ENCODE measurements at places on chromosomes 2 and 18.

GRCh38 chr2:174597345-174598047, at the start of gene WIPF1:
TSS of gene WIPF1 (minus strand) at chr2:174597804. CDS start at chr2:174585573, 12,231 bp downstream.
- DNase-seq, result peak; percentile 13

GRCh38 chr2:156038021-156038420, 294.5 kb downstream of the NR4A2 start:
- DNase-seq, result no peak

DNA sequence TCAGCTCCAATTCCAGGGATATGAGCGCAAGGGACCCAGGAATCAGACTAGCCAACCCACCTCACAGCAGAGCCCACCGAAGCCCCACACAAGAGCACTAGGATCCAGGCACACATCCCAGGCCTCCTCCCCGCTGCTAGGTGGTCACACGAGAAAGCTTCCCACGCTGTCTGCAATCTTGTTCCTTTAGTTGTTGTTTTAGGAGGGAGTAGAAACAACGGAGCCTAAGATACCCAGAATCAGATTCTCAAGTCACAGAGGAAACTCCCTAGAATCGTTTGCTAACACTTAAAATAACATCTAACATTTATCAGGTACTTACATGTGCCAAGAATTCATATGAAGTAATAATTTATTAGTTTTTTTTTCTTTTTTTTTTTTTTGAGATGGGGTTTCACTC, 9.7 kb upstream of the ATL2 start:
- no peak for DNase-seq

DNA sequence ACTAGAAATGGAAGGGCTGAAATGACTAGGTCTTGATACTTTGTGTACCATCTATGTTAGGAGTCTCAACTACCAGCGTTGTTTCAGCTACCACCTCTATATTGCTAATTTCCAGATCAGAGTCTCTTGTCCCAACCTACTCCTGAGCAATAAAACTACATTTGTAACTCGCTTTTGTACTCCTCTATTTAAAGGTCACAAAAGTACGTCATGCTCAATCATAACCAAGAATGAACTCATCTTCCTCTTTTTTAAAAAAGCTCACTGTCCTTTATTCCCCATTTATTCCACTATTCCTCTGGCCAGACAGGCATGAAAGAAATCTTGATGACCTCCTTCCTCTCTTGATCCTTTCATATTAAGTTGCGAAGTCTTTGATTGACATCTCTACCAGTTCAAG, 11.2 kb upstream of the MATN3 start:
- DNase-seq, result no peak

- no peak for DNase-seq
Measured at GRCh38 chr2:238820916-238821315, 27.0 kb upstream of the TWIST2 start.

GRCh38 chr2:157509744-157510143, 65.9 kb upstream of the CYTIP start:
- peak; percentile 4 for DNase-seq

DNA sequence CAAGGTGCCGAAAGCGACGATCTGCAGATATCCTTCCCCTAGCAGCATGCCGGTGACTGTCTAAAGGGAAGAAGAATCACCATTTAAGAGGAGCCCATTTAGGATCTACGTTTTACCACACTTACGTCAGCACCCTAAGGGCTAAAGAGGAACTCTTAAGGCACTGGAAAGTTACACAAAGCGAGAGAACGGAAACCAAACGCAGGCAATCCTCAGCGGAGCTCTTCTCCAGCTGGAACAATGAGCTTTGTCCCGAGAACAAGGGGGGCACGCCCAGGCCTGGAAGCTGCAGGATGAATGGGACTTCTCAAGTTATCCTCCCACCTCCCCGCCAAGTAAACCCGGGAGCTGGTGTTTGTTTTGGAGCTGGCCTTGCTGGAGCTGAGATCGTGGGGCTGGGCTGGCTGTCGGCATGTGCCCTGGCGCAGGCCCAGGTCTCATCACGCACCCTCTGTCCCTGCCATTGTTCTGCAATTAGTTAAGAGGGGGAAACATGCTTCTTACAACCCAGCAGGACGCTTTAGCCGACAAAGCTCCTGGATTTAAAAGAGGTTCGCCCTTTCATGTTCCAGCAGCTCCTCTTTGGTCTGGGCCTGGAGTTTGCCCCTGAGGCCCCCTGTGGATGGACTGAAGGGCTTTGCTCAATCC, 36.4 kb downstream of the PXDN start:
- DNase-seq, result no peak

GRCh38 chr18:923144-923866, 18.6 kb downstream of the ADCYAP1 start:
- no peak for DNase-seq

- no peak for DNase-seq
Measured at GRCh38 chr2:188928643-188929042, 45.5 kb upstream of the COL3A1 start.

GRCh38 chr2:11610624-11611242, 59.3 kb downstream of the NTSR2 start:
- no peak for DNase-seq

DNA sequence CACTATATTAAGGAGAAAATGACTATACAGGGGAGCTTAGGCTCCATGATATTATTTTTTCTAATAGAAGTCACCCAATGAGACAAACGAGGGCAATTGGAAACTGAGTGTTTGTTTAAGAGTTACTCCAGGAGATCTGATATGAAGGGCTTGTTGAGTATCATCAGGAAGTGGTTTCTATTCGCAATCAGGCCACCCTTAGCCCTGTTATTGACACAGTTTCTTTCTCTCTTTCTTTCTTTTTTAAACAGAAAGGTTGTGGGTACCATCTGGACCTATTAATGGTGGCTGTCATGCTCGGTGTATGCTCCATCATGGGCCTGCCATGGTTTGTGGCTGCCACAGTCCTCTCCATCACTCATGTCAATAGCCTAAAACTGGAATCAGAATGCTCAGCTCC, 117.3 kb downstream of the DPP4 start:
- DNase-seq, result no peak

DNA sequence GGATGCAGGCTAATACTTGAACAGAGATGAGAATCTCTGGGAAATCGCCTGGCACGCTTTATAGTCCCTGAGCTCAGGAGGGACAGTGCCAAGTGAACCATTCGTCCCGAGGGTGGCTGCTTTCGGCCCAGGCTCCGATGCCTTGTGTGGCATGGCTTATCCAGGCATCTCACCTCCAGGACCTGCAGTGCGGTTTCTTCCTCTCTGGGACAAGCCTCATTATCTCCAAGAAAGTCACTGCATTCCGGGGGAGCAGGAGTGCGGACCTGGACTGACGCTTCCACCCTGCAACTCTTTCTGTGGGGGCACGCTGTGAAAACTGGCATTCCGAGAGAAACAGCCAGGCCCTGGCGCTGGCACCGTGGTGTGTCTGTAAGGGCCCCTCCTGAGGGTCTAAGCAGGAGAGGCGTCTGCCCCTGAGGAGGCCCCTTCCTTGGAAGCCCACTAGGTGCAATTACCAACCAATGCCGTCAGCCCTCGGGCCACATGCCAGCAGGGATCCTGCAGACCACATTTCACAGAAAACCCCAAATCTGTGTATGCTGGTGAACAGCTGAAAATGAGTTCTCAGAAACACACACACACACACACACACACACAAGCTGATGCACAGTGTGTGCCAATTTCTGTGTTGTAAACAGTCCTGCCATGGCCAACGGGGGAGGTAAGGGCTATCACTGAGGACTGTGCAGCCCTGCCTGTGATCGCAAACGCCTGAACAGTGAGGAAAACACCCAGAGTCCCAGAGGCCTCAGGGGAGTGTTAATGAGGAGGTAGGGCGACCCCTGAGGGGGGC, 351.9 kb upstream of the SALL3 start:
- DNase-seq, result no peak

GRCh38 chr18:60022671-60023276, 123.0 kb downstream of the PMAIP1 start:
- no peak for DNase-seq

- DNase-seq, result no peak
Measured at GRCh38 chr2:71928734-71929481, 218.8 kb downstream of the CYP26B1 start.

DNA sequence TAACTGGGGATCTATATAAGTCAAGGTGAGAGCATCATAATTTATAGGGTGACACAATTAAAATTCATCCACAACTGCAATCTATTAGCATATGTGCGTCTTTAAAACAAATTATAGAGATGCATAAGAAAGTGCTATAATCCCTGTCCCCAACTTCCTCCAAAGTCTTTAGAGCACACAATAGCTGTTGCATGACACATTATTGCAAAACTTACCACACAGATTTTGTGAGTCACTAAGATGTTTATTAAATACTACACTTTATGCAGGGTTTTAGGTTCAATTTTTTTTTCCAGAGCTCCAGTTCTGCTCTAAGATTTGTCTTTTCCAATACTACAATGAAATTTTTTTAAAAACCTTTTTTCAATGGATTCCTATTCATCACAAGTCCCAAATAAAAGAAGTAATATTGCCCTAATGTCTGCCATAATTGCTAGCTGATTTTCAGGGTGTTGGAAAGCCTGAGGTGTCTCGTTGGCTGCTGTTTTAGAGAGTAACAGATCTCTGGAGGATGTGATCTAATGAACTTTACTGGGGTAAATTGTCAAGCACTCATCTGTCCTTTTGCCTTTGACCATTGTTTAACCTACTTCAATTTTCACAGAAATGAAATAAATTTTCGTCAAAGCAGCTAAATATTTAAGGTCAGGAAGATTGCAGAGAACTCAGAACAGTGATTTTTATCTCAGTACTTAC, 250.5 kb upstream of the NETO1 start:
- no peak for DNase-seq

DNA sequence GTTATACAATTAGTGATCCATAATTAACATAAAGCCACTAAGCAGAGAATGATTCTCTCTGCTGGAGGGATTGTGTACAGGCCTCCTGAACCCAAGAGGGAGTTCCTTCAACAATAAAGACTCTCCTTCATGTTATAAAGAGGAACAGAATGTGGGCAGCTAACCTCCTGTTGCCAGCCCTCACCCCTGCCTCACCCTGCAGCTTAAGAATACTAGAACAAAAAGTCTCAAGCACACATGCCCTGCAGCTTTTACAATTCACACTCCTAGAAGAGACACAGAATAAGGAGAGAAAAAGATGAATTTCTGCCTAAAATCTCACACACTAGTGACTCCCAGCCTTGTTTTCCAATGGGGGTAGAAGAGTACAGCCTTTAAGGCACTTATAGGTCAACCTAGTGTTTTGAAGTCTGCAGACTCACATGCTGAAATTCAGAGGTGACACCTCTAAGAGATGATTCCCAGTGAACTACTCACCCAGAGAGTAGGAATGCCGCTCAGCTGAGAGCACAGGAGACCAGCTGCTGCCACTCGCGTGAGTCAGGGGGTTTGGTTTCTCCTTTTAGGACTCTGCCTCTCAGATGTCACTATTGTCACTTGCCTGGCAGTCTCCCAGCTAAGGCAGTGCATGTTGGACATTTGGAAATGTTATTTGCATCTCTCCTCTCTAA, 32.5 kb upstream of the IL1RL1 start:
- no peak for DNase-seq

GRCh38 chr2:63790491-63790890, 51.2 kb upstream of the UGP2 start:
- no peak for DNase-seq

DNA sequence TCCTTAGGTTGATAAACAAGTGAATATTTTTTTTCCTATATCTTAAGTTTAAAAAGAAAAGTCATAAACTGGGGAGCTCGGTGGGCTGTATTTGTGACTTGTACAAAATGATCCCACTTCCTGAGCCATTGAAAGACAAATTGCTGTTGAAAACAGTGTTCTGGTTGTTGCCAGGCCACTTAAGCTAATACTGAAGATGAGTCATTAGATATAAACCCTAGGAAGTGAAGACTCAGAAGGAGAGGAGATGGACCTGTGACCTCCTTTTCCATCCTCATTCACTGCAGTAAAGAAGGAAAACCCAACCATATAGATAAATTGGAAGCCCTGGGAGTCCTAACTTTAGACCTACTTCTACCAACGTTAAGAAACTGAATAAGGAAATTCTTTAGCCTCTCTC, 46.2 kb upstream of the SERPINE2 start:
- no peak for DNase-seq

DNA sequence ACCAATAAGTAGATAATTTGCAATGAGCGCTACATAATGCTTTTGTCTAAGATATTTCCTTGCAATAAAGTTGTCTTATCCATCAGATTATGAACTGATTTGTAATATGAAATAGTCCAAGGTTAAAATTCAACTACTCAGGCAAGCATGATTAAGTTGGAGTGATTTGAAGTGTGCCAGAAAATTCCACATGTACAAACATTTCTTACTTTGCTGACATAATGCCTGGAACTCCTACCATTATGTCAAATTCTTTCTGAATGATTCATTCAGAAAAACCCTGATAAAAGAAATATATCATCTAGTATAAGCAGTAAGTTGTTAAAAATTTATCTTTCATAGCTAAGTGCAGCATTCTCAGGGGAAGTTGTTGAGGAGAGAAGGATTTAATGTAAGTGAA, 87.3 kb downstream of the CBLN2 start:
- no peak for DNase-seq

GRCh38 chr2:32627441-32627813, 423 bp upstream of the TTC27 start:
- no peak for DNase-seq

- no peak for DNase-seq
Measured at GRCh38 chr2:68766376-68766845, 31.8 kb downstream of the ARHGAP25 start.

DNA sequence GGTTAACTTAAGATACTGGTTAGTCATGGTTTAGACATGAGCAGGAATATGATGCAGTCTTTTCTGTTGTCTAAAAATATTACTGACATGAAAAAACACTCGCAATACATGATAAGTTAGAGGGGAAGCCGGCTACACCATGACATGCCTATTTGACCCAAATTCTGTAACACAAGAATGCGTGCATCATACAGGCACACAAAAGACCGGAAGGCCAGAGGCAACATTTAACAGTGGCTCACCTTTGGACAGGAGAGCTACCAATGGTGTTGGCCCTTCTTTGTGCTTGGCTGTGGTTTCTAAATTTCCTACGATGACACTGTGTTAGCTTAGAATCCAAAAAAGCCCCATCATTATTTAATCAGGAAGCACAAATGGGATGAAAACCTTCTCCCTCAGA, 4.1 kb downstream of the PARD6G start:
- DNase-seq, result no peak

GRCh38 chr2:75594596-75594995, 33.9 kb upstream of the EVA1A start:
- no peak for DNase-seq

GRCh38 chr2:69805887-69806286, 23.6 kb upstream of the GMCL1 start:
- DNase-seq, result no peak

- no peak for DNase-seq
Measured at GRCh38 chr2:60215386-60215901, 338.0 kb downstream of the BCL11A start.

DNA sequence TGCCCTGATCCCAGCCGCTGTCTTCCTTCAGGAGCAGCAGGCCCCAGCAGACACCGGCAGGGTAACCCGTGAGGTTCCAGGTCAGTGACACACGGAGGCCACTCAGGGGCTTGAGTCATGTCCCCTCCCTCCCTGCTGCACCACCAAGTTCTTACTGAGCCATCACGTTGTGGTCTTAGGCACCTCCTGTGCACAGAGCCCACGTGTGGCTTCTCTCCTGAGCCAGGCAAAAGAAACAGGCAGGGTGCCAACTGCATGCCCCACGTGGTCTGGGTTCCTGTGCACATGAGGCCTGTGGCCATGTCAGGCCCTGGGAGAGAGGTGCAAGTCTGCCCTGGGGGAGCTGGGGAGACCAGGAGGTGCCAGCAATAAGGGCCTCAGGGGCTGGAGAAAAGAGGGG, 264.8 kb downstream of the KLHL29 start:
- no peak for DNase-seq
